ENCODE measurements at places on chromosomes 1 and 21.

- no peak for DNase-seq
Observed at GRCh38 chr21:15276243-15276642, 211.4 kb upstream of the NRIP1 start.

GRCh38 chr1:9900142-9901043, 9.7 kb downstream of the CTNNBIP1 start:
- no peak for DNase-seq

DNA sequence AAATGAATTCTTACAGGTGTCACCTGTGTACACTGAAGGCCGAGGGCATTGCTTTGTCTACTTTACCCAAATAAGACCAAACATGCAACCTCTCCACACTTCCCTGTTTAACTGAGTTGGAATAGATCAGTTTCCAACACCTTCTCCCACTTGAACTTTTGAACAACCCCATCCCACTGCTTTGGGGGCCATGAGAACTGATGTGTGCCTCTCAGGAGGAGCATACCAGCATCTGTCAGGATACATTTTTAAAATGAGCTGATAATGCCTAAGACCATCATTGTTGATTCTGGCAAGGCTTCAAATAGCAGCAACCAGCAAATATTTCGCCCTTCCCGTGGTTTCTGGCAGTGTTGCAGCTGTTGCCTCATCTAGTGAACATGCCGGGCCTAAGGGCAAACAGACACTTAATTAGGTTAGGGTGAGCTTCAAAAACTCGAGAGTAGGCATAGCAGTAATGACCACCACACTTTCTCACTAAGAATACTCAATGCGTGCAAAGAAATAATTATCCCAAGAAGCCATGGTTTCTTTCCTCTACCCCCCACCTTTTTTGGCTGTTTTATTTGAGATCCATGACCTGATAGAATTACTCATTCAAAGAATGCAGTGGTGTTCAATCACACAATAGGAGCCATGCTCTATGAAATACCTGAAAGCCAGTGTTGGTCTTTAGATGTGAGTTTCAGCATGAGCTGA, 63.7 kb downstream of the MAP10 start:
- DNase-seq, result no peak

GRCh38 chr1:41521766-41522165, 37.3 kb upstream of the EDN2 start:
- no peak for DNase-seq

DNA sequence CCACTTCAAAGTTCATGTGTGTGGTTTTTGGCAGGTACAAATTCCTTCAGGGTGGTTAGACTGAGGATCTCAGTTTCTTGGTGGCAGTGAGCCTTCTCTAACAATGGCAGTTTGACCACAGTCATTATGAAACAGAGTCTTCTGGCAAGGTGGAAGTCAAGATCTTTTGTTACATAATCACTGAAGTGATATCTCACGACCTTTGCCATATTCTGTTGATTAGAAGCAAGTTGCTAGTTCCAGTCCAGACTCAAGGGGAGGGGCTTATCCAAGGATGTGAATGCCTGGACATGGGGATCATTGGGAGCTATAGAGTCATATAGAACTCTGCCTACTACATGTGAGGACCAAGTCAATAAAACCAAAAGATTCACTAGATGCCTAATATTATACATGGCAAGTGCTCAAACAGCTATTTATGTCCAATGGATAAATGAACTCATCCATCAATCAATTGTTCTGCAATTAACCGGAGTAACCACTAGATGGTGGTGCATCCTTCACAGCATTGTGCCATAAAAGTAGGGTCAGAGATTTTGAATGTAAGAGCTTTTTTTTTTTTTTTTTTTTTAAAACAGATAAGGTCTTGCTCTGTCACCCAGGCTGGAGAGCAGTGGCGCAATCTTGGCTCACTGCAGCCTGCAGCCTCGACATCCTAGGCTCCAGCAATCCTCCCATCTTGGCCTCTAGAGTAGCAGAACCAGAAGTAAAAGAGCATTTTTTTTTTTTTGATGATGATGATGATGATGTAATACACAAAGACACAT, 131.9 kb downstream of the CRB1 start:
- no peak for DNase-seq

GRCh38 chr1:207001492-207002245, 30.9 kb downstream of the C1orf116 start:
- no peak for DNase-seq

GRCh38 chr1:213658457-213658856, 329.3 kb upstream of the PROX1 start:
- no peak for DNase-seq

DNA sequence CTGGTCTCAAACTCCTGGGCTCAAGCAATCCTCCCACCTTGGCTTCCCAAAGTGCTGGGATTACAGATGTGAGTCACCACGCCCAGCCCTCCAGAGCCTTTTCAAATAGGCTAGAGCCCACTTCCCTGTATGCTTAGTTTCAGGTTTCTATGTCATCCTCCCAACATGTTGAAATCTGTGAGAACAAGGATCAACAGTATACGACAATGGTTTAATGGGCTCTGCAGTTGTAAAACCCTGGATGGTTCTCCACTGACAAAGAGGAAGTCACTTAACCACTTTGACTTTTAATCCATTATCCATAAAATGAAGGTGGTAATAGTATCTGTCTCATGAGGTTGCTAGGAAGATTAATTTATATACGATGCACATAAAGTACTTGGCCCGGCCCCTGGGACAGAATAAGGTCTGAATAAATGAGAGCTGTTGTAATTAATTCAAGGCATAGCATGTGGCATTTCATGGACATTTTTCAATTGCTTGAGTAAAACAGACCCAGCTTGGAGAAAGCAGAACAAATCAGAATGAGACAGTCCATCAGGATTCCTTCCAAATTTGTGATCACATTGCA, 113.9 kb upstream of the ZNF648 start:
- DNase-seq, result no peak

DNA sequence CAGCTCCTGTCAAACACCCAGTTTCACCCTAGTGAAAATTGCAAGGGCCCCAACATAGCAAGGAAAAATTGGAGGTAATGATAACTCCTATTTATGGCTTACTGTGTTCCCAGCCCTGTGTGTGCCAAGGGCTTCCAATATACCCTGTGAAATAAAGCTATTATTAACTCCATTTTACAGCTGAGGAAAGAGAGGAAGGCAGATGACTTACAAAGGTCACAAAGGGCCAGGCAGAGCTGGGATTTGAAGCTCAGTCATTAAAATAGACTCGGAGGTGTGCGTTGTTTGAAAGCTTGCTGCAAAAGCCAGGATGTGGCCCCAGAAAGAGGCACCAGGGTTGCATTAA, 20.2 kb upstream of the SDC3 start:
- DNase-seq, result no peak

DNA sequence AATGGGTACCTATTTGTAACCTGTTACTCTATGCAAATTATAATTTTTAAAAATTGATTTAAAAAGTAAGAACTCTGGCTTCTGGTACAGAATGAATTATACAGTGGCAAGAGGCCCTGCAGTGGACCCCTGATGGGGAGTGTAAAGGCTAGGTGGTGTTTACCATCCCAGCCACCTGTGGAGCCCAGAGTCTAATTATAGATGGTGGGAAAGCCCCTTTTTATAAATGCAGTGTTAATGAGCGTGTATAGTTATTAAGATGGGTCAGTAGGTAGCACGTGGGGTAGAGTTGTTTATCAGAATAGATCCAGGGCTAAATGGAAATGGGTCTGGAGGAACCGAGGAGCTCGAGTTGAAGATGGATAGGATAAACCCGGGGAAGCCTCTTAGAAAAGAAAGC, 13.9 kb upstream of the PRELP start:
- no peak for DNase-seq

DNA sequence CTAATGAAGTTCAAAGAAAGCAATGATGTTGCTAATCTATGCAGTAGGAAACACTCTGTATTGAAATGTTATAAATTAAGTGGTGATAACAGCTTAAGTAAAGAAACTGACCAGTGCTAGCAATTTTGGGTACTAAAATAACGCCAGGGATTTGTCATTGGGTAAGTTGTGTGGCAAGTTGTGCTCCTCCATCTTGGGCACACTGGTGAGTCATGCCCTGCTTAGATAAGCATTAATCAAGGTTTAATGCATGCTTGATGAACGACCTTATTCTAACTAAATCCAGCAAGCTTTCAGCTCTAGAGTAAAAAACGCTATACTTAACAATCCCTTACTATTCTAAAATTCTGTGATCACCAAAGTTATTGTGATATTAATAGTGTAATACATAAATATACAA, 25.2 kb downstream of the VAMP4 start:
- DNase-seq, result no peak

- DNase-seq, result no peak
Observed at GRCh38 chr1:12405325-12406210, 175.7 kb downstream of the VPS13D start.

DNA sequence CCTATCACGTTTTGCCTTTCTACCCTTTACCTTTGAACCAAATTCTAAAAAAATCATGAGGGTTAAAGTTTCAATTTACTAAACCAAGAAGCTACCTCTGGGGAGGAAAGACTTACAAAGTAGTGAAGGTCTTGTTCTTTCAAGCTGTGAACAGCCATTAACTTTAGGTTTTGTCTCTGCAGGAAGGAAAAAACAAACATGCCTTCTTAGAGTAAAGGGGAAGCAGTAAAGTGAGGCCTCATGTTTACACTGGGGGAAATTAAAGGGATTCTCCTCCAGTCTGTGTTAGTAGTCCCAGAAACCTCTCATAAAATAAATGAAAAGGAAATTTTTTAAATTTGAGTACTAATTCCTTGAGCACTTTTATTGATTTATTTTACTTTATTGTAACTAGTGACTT, 780.2 kb upstream of the ADGRL2 start:
- DNase-seq, result no peak

DNA sequence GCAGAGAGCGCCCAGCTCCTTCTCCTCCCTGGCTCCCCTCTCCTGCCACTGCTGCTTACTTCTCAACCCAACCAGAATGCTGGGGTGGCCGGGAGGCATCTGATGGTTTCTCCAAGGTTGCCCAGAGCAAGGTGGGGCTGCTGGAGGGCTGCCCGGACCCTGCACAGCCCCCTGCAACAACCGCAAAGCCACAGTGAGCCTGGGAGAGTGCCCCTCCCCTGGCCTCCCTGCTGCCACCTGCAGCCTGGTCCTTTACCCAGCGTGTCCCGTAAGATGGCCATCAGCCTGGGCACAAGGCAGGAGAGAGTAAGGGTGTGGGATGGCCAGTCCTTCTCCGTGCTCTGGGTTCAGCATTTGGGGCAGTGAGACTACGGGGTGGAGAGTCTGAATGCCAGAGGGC, 17.0 kb downstream of the MX2 start:
- no peak for DNase-seq

Measured in stimulated activated CD4-positive, alpha-beta T cell treated with anti-CD3 and anti-CD28 coated beads, Interleukin-4, amount 100 ng/mL, for 4 hours (primary cell).